ENCODE measurements at places on chromosomes 11 and 22.
A peak's percentile ranks its signal among the peaks of the same experiment; 100 is the strongest.

GRCh38 chr22:29109822-29110221 is 37.0 kb downstream of the KREMEN1 start:
- DNase-seq: no peak

DNA sequence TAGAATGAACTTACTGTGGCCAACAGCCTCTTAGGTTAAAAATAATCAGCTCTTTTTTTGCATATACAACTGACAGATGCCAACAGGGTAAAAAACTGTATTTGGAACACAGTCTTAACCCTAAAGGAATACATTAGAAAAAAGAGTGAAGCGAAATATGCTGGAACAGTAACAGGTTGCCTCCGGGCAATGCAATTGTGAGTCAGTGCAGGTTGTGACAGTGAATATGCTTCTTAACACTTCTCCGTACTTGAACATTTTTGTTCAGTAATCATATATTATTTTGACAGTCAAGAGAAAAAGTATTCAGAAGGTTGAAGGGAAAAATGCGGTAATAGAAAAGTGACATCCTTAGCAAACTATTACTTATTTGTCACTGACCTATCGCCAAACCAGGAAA is 98.5 kb downstream of the DBX1 start:
- no peak for DNase-seq

GRCh38 chr11:97965849-97966646 is 1054.7 kb upstream of the CNTN5 start:
- peak; percentile 95 for DNase-seq

DNA sequence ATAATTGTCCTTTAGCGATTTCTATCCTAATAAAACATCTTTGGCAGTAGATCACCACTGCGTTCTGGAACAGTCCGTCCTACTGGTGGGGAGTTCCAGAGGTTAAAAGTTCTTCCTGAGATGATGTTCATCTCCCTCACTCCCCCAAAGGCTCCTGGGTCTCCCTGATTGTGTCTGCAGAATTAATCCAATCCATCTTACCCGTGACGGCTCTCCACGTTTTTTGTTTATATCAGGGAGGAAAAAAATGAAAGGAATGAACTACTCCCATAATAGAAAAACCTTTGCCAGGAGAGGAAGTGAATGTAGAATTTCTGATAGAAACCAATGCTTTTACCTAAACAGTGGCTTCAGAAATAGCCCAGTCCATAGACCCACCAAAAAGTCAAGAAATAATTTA is 81.6 kb downstream of the LARGE1 start:
- DNase-seq: no peak

DNA sequence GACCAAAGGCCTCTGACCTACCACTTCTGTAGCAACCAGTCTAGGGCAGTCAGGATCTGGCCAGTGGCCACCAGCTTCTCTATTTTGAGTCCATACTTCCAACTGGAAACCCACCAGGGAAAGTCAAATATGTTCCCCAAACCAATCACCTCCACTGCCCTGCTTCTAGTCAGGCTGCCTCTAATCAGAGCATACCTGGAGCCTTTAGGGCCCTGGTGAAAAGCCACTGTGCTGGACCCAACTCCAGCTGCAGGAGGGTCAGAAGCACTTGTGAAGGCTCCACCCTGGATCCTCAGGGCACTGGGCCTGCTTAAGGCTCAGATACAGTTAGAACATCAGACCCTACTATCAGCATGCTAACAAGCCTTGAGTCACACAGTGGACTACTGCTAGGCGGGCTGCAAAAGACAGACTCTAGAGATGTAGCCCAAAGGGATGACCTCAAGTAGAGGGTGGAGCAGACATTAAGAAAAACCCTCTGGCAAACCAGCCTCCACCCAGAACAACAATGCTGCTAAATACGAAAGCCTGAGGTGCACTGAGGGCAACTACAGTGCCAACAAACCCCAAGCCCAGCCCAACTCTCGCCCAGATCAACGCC is 69.2 kb downstream of the DGCR2 start:
- no peak for DNase-seq

DNA sequence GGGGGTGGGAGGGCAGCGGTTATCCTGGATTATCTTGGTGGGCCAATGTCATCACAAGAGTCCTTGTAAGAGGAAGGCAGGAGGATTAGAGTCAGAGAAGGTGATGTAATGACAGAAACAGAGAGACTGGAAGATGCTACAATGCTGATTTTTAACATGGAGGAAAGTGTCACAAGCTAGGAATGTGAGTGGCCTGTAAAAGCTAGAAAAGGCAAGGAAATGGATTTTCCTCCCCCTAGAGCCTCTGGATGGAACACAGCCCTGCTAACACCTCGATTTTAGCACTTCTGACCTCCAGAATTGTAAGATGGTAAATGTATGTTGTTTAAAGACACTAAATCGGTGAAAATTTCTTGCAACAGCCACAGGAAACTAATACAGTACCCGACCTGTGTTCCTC is 109.3 kb downstream of the MN1 start:
- DNase-seq: no peak
